ENCODE measurements at places on chromosomes 7 and 10. TPM values are rescaled to one million over a fixed set of nuclear protein-coding genes. Genes with fewer than 3 reads are reported as not detected.

TAS2R5 gene
- 0.51 TPM for total RNA-seq

GRCh38 chr10:44929356-44930255, 18.5 kb downstream of the TMEM72 start:
- DNase-seq, result peak; percentile 28
- H3K4me1 ChIP-seq, result no peaks in the 10 kb centered on the region
- no peak overlapping the region for H3K4me3 ChIP-seq
- H3K27ac ChIP-seq, result no peak overlapping the region

MSS51 gene
- 1.6 TPM for total RNA-seq

RASSF4 gene
- 26.9 TPM for total RNA-seq

DNA sequence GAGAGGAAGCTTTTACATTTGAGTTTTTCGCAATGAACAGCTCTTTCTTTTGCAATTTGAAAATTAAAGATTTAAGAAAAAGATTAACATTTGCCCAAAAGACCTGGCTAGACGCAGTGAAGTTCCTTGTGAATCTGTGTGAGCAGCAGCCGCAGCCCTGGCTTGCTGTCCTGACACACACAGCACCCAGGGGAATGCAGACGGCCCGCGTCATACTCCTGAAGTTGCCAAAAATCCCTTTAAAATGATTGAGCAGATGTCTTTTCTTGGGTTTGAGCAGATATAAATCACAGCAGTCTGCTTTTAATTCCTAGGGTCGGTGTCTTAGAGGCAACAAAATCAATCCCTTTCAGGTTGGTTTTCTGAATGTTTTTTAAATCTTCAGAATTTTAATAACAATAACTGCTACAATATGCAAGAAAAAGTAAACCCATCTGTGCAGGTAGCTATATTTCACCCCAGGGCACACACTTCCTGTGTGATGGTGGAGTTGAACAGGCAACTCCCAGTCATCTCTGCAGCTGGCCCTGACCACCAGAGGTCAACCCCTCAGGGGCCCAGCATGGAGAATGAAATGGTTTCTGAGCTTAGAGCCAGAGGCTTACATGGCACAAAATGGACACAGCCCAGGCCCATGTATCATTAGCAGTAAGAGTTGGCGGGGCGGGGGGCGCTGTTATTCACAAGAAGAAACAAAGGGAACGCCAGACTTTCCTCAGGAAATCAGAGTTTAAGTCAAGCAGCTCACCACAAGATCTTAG, 32.2 kb upstream of the TRIL start:
- no peaks in the 10 kb centered on the region for H3K4me1 ChIP-seq
- H3K27me3 ChIP-seq, result no peaks in the 10 kb centered on the region
- no peaks in the 10 kb centered on the region for H3K36me3 ChIP-seq

DNA sequence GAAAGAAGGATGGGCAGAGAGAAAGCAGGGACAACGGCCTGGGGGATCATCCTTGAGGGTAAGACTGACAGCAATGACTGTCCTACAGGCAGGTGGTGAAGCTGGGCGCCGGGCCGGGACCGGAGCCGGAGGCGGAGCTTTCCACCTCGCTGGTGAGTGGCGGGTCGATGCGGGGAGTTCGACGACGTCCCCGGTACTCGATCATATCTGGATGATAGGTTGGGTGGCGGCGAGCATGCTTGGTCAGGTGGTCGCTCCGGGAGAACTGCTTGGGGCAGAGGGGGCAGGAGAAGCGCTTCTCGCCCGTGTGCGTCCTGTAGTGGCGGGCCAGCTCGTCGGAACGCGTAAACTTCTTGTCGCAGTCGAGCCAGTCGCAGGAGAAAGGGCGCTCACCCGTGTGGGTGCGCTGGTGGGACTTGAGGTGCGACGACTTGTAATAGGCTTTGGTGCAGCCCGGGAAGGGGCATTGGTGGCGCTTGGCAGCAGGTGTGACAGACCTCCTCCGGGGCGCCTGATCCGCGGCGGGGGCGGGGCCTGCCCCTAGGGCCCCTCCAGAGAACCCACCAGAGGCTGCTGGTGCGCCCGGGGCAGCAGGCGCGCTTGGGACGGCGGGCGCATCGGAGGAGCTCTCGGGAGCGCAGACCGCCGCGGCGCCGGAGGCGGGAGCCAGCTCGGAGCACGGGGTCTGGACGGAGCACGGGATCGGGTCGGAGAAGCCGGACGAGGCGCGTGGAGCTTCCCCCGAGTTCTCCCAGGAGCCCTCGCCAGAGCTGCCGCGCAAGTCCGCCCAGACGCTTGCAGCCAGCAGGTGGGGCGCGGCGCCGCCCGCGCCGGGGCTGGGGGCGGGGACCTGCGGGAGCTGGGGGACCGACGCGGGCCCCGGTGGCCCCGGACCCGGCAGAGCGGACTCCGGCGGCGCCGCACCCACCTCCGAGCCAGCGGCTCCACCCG, 752 bp downstream of the KLF14 start:
- H3K4me1 ChIP-seq, result peaks cover 3% of the 10 kb centered on the region
- no peak overlapping the region for H3K27ac ChIP-seq
- no peaks in the 10 kb centered on the region for H3K36me3 ChIP-seq
- H3K4me3 ChIP-seq, result peak overlapping the region; percentile 73

GRCh38 chr10:132674311-132674710, 111.6 kb downstream of the NKX6-2 start:
- no peaks in the 10 kb centered on the region for H3K27me3 ChIP-seq
- no peaks in the 10 kb centered on the region for H3K36me3 ChIP-seq
- H3K4me1 ChIP-seq, result peaks cover 16% of the 10 kb centered on the region

ZDHHC6 gene
- 19.4 TPM for total RNA-seq

ZNF488 gene
- total RNA-seq, result not detected

DNA sequence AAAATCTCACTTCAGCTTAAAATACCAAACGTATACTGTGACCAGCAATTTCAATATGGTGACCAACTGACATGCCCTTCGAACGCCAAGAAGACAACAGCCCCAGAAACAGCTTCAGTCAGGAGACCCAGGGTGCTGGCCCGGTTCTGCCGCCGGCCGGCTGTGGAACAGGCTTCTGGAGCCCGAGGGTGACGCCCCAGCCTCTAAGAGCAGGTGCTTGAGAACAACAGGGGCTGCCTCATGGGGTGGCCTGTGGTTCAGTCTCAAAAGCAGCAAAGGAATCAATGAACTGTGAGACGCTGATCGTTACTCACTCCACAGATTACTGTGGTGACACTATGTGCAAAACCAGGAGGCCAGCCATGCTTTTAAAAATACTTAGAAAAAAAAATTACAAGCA, 17.3 kb downstream of the GPER1 start:
- no peak overlapping the region for H3K27ac ChIP-seq
- no peak for DNase-seq
- no peaks in the 10 kb centered on the region for H3K27me3 ChIP-seq

ASAH2B gene
- total RNA-seq, result 1.5 TPM

DNA sequence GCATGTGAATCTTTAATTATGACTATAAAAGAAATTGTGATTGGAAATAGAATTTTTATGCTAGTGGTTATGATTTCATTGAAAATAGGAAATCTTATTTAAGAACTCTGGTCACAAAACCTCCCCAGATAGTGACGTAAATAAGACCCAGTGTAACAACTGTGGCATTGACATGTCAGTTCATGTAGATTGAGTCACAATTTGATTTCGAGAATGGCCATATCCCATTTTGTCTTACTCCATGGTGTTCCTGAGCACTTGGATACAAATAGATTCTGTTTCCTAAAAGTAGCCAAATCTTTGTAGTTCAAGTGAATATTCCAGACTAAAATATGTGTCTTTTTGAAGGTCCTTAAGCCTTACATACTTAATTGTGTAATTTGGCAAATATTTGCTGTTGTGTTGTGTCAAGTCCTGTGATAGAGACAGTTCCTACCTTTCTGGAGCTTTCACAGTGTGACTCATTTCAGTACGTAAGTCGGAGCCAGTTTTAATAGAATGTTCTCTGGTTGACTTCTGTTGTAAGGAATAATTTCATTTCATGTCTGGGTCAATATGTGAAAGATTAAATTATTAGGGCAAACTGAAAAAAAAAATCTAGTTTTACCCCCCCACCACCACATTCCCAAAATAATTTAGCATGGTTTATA, 37.1 kb upstream of the TOMM7 start:
- no peaks in the 10 kb centered on the region for H3K27me3 ChIP-seq
- peak overlapping the region; percentile 38 for H3K27ac ChIP-seq
- DNase-seq, result no peak
- H3K4me3 ChIP-seq, result no peak overlapping the region

DNA sequence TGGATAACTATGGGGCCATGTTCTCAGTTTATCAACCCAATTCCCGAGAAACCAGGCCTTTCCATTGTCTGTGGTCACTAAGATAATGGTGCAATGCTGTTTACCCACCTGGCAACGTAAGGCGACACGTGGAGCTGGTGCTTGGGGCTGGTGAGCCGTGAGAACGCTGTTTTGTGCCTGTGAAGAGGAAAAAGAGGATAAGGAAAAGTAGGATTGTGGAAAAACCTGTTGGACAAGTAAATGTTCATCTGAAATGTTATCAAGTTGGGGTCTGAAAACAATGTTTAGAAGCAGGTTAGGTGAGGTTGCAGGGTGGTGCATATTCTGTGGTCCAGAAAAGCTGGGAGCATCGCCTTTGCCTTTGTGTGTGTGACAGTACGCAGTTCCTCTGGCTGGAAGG, 88.5 kb downstream of the PPP1R17 start:
- H3K4me3 ChIP-seq, result no peak overlapping the region
- H3K27me3 ChIP-seq, result no peaks in the 10 kb centered on the region

- H3K4me1 ChIP-seq, result no peaks in the 10 kb centered on the region
- no peaks in the 10 kb centered on the region for H3K36me3 ChIP-seq
- H3K4me3 ChIP-seq, result no peak overlapping the region
- no peaks in the 10 kb centered on the region for H3K27me3 ChIP-seq
- DNase-seq, result no peak
These were observed 16.5 kb downstream of the CD36 start for GRCh38 chr7:80654887-80655340.

ASB10 gene
- not detected for total RNA-seq

- H3K4me3 ChIP-seq, result peak overlapping the region; percentile 87
- no peaks in the 10 kb centered on the region for H3K36me3 ChIP-seq
- peak; percentile 41 for DNase-seq
- H3K4me1 ChIP-seq, result peaks cover 25% of the 10 kb centered on the region
- no peaks in the 10 kb centered on the region for H3K27me3 ChIP-seq
- peak overlapping the region; percentile 75 for H3K27ac ChIP-seq
These were observed 361 bp upstream of the PLXDC2 start for GRCh38 chr10:19815731-19816410.

DNA sequence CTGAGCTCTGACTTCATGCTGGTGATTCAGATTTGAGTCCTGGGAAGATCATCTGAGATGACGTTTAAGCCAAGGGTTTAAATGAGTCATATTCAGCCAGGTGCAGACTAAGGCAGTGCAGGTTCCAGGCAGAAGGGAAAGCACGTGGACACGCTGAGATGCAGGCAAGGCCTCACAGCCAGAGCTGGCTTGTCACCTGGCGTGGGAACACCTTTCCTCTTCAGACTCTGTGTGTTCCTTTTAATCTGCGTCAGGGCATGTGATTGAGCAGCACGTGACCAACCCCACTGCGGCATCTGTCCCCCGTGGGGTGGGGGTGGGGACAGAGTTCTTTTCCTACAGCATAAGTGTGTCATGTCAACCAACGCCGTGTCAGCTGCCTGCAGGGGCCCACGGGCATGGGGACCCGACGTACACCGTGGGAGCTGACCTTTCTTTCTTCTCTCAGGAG, 10.7 kb upstream of the IDI2 start:
- no peaks in the 10 kb centered on the region for H3K4me1 ChIP-seq
- H3K27me3 ChIP-seq, result no peaks in the 10 kb centered on the region
- H3K4me3 ChIP-seq, result no peak overlapping the region
- H3K27ac ChIP-seq, result no peak overlapping the region

FEZF1 gene
- not detected for total RNA-seq

- H3K27me3 ChIP-seq, result peaks cover 4% of the 10 kb centered on the region
- DNase-seq, result no peak
- no peak overlapping the region for H3K27ac ChIP-seq
- no peak overlapping the region for H3K4me3 ChIP-seq
- H3K36me3 ChIP-seq, result no peaks in the 10 kb centered on the region
- H3K4me1 ChIP-seq, result no peaks in the 10 kb centered on the region
These were observed 484.7 kb upstream of the C7orf33 start for GRCh38 chr7:148105853-148106252.

GRCh38 chr7:157758468-157759245, 421.9 kb downstream of the DNAJB6 start:
- no peaks in the 10 kb centered on the region for H3K4me1 ChIP-seq
- no peak overlapping the region for H3K27ac ChIP-seq
- no peak overlapping the region for H3K4me3 ChIP-seq
- DNase-seq, result no peak
- H3K27me3 ChIP-seq, result peaks cover 2% of the 10 kb centered on the region
- H3K36me3 ChIP-seq, result no peaks in the 10 kb centered on the region

DNA sequence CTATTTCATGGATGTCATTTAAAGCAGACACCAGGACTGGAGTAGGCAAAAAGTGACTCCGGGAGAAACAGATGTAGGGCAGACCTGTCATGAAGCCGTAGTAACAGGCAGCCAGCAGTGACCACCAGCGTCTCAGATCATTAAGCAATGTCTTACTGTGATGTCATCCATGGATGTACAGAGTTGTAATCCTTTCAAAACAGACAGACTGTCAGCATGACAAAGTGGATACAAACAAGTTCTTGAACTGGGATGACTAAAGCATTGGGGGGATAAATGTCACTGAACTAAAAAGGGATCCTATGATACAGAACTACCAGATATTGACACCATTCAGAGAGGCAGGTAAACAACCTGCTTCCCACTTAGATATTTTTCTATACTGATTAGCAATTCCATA, 675.5 kb downstream of the PARD3 start:
- H3K27ac ChIP-seq, result no peak overlapping the region
- no peaks in the 10 kb centered on the region for H3K27me3 ChIP-seq

- no peaks in the 10 kb centered on the region for H3K4me1 ChIP-seq
- H3K27me3 ChIP-seq, result no peaks in the 10 kb centered on the region
- no peak overlapping the region for H3K4me3 ChIP-seq
These were observed 210.5 kb upstream of the YAE1 start for GRCh38 chr7:39355664-39356063.

DNA sequence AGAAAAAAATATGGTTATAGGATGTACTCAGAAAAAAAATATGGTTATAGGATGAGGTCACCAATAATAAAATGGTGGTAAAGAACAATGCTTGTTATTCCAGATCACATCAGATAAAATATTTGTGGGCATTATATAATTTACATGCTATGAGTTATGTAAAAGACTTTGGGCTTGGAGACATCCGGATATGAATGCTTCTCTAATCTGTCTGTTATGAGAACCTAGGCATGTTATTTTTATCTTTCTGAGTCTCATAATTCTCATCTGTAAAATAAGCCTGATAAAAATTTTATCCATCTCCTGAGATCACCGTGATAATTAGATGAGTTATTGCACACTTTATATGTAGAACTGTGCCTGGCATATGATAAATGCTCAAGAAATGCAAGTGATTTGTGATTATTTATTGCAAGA, 37.8 kb downstream of the DKK1 start:
- DNase-seq, result no peak
- H3K36me3 ChIP-seq, result no peaks in the 10 kb centered on the region
- H3K27ac ChIP-seq, result no peak overlapping the region

- H3K4me1 ChIP-seq, result no peaks in the 10 kb centered on the region
- H3K36me3 ChIP-seq, result no peaks in the 10 kb centered on the region
- no peak overlapping the region for H3K4me3 ChIP-seq
These were observed 501.5 kb downstream of the LRMDA start for GRCh38 chr10:75932921-75933320.

HOXA1 gene
- total RNA-seq, result 0.08 TPM

Measured in liver (tissue), 10 donors.